ENCODE measurements at places on chromosomes 16 and 17.

GRCh38 chr17:39173526-39174274 is 7.7 kb upstream of the ARL5C start:
- no peak for DNase-seq

- DNase-seq = no peak
Observed at GRCh38 chr16:85258629-85259028, 146.4 kb upstream of the CIBAR2 start.

DNA sequence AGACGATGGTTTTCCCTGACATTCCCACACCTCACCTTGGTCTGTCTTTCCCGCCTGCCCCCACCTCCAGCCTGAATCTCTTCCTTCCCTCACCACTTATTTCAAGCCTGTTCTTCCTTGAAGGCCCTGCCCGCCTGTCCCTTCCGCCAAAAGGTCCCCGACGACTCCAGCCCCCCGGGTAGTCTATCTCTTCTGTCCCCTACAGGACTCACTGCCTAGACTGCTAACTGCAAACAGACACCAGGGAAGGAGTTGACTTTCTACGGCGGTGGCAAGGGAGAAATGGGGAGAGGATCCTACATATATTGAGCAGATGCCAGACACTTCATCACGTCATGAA is 53.7 kb downstream of the NT5M start:
- DNase-seq = no peak

DNA sequence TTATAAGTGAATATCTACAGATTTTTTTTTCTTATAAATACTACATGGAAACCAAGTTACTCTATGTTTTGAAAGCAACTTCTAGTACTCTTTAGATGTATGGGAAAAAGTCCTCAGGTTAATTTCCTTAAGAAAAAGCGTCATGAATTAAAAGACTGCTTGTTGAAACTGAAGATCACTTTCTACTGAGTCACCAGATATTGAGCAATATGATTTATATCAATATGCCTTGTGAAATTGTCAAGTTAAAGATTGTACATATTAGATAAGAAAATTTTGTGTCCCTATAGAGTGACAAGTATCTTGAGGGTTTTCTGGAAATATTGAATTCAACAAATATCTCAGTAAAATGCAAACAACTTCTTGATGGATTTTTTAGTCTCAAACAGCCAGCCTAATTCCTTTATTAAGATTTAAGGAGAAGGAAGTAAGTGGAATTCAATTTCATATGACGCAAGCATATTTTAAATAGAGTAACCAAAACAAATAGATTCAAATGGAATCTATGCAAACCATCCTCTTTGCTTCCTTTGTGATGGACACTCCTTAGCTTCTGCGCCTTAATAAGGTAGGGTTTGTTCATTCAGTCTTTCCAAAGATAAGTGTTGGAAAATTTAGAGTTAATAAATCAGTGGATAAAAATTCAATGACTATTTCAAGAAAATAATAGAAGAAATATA is 16.6 kb downstream of the KRT12 start:
- DNase-seq = no peak

DNA sequence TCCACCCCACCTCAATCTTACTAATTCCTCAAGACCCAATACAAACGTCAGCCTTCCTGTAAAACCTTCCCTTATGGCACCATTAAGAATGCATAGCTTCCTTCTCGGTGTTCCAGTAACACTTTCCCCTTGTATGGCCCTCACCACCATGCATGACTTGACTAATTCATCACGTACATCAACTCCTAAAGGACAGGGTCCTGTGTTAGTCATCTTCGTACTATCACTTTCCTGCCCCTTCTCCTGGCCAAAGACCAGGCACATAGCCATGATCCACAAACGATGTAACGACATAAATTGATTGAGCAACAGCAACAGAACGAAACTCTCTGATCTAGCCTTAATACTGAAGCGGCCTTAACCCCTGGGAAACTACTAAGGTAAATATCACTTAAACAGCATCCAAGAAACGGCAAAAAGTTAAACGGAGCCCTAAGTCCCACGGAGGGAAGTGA is 612 bp downstream of the PSMD12 start:
- DNase-seq = peak; percentile 33

- DNase-seq = no peak
Observed at GRCh38 chr16:48459167-48459566, 74.0 kb upstream of the SIAH1 start.

DNA sequence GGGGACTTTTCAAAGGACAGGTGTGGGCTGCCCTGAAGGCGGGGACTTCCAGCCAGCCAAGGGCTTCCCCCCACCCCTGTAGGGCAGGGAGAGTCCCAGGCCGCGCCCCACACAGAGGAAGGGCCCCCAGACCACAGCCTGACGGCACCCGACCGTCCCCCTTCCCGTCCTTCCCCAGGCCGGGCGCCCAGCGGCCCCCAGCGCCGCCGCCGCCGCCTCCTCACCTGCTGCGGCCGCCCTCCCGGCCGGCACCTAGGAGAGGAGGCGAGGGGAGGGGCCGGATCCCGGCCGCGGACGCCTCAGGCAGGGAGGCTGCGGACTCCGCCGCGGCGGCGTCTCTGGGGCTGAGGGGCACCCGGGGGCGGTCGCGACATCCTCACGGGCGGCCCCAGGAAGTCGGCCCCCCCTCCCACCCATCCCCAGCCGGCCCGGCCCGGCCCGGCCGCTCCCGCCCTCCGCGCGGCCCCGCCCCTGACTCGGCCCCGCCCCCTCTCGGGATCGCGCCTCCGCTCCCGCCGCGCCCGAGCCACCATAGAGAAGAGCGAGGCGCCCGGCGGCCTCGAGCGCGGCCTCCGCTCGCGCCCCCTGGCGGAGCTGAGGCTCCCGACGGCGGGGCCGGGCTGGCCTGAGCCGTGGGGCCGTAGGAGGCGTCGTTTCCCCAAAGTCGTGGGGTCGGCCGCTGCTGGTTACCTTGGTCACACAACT is 25.5 kb upstream of the RFFL start:
- DNase-seq = peak; percentile 95

All from AG20443 (cell line).